ENCODE measurements at places on chromosomes 5 and 9.

- no peak for DNase-seq
These were observed 612 bp upstream of the ATG10 start for GRCh38 chr5:81971111-81971711.

DNA sequence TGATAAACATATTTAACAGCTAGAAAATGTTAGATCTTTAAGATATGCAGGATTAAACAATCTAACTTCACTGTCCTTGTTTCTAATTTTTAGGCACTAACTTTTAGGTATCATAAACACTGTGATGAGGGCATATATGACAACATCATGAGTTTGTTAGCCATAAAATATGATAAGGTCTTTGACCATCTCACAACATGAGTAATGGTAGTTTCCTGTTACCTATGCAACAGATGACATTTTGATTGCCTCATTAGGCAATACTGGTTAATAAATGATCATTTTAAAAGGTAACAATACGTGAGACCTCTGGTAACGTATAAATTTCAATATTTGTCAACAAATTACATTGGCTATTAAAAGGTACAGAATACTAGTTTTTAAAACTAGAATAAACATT lies 613.5 kb downstream of the PDE4D start:
- DNase-seq = no peak

DNA sequence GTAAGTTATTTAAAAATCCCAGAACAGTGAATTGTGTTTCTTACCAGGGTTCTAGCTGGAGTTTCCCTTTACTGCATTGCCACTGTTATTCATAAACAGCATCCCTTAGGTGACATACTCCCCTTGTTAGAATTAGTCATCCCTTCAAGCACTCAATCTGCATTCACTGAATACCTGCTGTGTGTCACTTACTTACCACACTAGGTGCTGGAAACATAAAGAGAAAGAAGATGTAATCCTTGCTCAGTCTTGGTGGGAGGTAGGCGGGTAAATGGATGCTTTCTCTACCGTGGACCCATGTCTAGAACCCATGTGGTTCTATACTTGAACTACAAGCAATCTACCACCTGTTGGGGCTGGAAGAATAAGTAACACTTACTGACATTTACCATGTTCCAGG lies 371.6 kb downstream of the KDM4C start:
- no peak for DNase-seq

GRCh38 chr9:86642721-86643120 lies 288.5 kb upstream of the TUT7 start:
- no peak for DNase-seq

- no peak for DNase-seq
These were observed 772.0 kb upstream of the FAM174A start for GRCh38 chr5:99763021-99763774.

GRCh38 chr5:172170251-172170701 lies 17.7 kb downstream of the STK10 start:
- DNase-seq = no peak

- no peak for DNase-seq
These were observed 51.7 kb upstream of the VPS13A start for GRCh38 chr9:77125665-77126064.

DNA sequence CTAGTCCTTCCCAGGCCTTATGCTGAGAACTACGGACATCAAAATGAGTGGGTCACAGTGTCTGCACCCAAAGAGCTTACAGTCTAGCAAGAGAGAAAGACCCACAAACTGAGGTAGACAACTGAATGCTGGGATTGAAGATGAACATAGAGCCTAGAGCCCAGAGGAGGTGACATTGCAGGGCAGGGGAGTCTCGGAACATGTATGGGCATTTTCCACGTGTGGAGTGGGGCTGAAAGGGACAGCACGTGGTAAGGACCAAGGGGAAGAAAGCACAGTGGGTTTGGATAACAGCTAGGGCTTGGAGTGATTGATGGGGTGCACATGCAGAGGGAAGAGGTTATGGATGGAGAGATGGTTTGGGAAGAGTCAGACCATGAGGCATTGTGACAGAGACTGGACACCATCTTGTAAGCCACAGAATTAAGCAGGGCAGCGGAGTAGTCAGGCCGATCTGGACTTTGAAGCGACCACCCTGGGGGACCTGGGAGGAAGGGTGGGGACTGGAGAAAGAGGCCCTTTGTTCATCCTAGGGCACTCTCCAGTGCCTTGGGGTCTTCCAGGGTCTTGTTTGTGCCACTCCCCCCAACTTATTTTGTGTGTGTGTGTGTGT lies 47.5 kb upstream of the SH3PXD2B start:
- no peak for DNase-seq

DNA sequence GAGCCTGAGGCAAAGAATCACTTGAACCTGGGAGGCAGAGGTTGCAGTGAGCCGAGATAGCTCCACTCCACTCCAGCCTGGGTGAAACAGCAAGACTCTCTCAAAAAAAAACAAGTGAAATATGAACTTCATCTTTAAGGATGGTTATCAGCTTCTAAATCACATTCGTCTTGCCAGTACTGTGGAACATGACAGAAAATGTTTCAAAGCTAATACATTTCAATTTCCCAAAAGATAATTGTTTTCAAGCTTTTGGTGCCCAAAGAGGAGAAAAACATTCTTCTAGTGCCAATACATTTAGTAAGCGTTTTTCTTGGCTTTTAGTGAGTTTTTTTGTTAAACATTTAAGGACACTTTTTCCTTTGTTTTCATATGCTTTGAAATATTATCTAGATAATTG lies 4.4 kb upstream of the IFT74 start:
- no peak for DNase-seq

- peak; percentile 81 for DNase-seq
These were observed 6.9 kb downstream of the FGD3 start for GRCh38 chr9:92954049-92954861.

- no peak for DNase-seq
These were observed 41.9 kb downstream of the GLRX start for GRCh38 chr5:95780597-95780996.

GRCh38 chr5:32708949-32709348 lies 2.2 kb upstream of the NPR3 start:
- DNase-seq = no peak

DNA sequence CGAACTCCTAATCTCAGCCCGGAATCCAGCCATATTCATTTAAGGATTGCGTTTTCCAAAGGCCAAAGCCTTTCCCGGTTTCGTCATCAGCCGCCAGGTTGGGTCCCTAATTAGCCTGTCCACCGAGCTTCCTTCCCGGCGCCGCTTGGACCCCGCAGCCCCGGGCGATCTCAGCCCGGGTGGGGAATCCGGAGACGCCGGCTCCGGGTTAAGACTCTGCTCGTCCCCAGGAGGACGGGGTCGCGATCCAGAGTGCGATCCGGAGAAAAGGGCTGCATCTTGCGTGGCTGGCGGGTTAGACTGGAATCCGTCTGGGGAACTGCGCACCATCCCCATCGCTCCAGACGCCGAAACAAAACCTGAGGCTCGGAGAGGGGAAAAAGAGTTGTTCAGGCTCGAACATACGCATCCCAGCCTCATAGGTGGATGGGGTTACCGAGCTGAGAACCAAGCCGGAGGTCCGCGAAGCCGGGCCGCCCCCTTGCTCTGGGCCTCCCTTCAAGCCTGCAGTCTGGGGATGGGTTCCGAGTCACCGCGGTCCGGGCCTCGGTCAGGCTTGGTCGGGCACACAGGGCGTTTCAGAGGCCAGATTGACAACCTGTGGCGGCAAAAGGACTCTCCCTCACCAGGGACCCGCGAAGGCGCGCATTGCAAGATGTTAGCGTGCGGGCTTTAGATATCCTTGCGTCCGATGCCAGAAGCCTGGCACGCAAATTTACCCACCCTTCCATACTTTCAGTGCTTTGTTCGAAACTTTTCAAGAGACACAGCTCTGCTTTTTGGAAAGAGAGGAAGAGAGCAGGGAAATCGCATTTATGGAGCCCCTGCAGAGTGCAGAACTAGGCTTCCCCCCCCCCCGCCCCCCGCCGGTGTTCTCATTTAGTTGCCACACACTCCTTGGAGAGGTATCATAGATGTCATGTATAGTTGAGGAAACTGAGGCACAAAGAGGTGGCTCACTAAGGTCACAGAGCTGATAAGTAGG lies 7.9 kb downstream of the MSX2 start:
- DNase-seq = no peak

GRCh38 chr5:52491071-52491787 lies 296.5 kb upstream of the ITGA1 start:
- DNase-seq = no peak

DNA sequence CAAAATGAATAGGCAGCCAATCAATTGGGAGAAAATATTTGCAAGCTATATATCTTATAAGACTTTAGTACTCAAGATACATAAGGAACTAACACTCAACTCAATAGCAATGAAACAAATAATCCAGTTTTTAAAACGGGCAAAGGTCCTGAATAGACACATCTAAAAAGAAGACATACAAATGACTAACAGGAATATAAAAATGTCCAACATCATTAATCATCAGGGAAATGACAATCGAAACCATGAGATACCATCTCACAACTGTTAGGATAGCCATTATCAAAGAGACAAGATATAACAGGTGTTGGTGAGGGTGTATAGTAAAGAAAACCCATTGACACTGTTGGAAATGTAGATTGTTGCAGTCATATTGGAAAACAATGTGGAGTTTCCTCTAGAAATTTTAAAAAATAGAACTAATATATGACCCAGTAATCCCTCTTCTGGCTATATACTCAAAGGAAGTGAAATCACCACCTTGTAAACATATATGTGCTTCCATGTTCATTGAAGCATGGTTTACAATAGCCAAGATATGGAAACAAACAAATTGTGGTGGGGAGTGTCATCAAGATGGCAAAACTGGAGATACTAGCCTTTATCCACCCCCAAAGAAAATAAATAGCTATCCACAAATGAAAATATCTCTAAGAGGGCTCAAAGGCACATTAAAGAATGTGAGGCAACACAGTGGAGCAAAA lies 13.9 kb upstream of the BTNL3 start:
- no peak for DNase-seq

- DNase-seq = no peak
These were observed 28.0 kb upstream of the HTR4 start for GRCh38 chr5:148682058-148683026.

GRCh38 chr9:114177423-114178064 lies 22.2 kb downstream of the COL27A1 start:
- DNase-seq = no peak

DNA sequence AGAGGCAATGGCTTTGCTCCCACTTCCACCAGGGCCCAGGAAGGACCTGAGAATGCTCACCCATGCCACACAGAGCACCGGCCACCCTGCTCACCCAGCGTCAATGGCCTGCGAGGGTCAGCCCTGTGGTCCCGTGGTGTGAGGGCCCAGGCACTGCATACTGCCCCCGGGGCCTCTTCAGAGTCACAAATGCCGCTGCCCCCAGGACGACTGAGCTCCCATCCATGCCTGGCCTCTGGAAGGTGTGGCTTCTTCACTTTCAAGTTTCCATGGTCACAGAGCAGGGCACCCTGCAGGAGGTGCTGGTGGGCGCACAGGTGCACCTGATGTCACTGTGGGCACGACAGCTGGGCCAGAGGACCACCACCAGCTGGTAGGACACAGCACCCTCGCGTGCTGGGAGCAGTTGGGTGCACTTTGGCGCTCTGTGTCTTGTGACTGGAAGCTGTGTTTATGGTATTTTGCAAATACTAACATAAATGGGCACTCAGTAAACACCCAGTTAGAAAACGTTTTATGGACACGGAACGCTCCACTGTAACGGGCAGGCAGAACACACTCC lies 12.5 kb upstream of the ZDHHC11 start:
- no peak for DNase-seq

- DNase-seq = no peak
These were observed 40.5 kb upstream of the PLEKHG4B start for GRCh38 chr5:51500-51823.

GRCh38 chr5:61298580-61298979 lies 33.5 kb upstream of the ZSWIM6 start:
- no peak for DNase-seq

GRCh38 chr5:8700222-8700621 lies 831.3 kb downstream of the MTRR start:
- DNase-seq = no peak

- DNase-seq = no peak
These were observed 74.7 kb downstream of the FCHO2 start for GRCh38 chr5:73030531-73030930.

DNA sequence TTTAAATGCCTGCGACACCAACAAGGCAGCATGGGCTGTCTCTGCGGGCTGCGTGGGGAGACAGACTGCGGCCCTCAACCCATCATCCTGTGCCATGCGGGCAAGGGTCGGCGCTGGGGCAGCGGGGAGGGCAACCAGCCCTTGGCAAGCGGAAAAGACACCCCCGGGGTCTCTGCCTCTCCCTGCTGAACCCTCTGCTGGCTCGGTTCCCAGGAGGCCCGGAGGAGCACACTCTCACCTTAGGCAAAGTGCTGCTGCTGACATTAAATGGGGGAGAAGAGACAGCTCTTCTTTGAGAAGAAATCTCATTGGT lies 129.6 kb upstream of the PPP1R26 start:
- DNase-seq = no peak

DNA sequence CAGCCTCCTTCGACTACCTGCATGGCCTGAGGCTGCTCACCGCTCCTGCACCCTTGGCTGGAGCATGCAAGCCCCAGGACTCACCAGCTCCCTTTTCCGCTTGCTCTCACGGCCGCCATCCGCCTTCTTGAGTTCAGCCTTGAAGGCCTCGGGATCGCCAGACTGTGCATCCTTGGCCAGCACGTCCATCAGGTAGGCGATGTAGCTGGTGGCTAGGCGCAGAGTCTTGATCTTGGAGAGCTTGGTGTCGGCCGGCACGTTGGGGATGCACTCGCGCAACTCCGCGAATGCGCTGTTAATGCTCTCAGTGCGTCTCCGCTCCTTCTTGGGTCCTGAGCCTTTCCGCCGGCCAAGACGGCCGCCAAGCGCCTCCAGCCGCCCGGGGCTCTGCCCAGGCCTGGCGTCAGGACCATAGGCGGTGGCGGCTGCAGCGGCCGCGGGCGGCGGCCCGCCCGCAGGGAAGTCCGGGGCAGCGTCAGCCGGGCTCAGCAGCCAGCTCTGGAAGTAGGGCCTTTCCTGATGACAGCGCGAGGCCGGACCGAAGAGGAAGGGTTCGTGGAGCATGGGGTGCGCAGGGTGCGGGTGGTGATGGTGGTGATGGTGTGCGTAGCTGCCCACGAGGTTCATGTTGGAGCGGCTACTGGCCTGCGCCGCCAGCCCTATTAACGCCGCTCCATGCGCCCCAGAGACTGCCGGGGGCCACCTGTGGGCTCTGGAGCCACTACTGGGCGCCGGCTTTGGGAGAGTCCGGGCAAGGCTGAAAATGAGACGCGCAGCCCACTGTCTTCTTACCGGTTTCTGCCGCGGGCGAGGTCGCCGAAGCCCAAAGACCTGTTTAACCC lies 424 bp downstream of the HAND1 start:
- DNase-seq = no peak

DNA sequence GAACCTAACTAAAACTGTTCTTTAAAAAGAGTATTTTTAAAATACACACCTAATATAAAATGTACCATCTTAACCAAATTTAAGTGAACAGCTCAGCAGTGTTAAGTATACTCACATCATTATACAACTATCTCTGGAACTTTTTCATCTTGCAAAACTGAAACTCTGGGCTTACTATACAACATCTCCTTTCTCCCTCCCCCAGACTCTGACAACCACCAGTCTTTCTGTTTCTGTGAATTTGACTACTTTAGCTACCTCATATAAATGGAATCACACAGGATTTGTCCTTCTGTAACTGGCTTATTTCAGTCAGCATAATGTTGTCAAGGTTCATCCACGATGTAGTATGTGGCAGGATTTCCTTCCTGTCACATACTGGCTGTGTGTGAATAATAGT lies 93.5 kb downstream of the FOXD1 start:
- no peak for DNase-seq

GRCh38 chr5:172630482-172630881 lies 10.6 kb upstream of the NEURL1B start:
- DNase-seq = no peak

GRCh38 chr5:120255214-120255613 lies 208.9 kb upstream of the PRR16 start:
- no peak for DNase-seq

Measured in T-helper 22 cell (primary cell).